Sigmoid colon (tissue), 7 donors: ENCODE measurements at places on chromosomes 1 and 21. TPM values are rescaled to one million over a fixed set of nuclear protein-coding genes. Genes with fewer than 3 reads are reported as not detected.

- no peak overlapping the region for H3K27ac ChIP-seq
- no peaks in the 10 kb centered on the region for H3K4me1 ChIP-seq
- no peak overlapping the region for H3K4me3 ChIP-seq
- H3K36me3 ChIP-seq, result no peaks in the 10 kb centered on the region
- no peak for DNase-seq
Measured at GRCh38 chr21:23507501-23507900, 2099.8 kb downstream of the MRPL39 start.

GJA5 gene
- total RNA-seq, result 10.8 TPM

GRCh38 chr1:200794506-200795065 is 55.9 kb downstream of the CAMSAP2 start:
- DNase-seq, result no peak
- no peaks in the 10 kb centered on the region for H3K36me3 ChIP-seq

GSTM1 gene
- 12.7 TPM for total RNA-seq

DNA sequence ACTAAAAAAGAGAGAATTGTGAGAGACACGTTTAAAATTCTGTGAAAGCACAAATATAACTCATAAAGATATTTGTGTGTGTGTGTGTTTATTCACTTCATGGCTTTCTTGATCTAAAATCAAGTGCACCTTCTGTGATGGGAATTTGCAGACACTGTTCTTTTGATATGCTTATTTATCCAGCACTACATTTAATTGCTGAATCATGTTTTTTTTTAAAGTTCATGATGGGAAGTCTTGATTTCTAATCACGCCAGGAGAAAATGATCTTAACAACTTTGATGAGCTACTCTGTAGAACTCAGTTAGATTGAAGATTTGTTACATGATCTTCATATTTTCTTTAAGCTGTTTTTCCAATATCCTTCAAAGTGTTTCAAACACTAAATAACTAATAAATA is 35.0 kb downstream of the KCNT2 start:
- H3K4me1 ChIP-seq, result no peaks in the 10 kb centered on the region
- H3K27ac ChIP-seq, result no peak overlapping the region
- no peaks in the 10 kb centered on the region for H3K36me3 ChIP-seq

FASLG gene
- total RNA-seq, result not detected

GRCh38 chr1:9270290-9270883 is 22.3 kb upstream of the SPSB1 start:
- no peak overlapping the region for H3K4me3 ChIP-seq
- peaks cover under 1% of the 10 kb centered on the region for H3K36me3 ChIP-seq
- no peaks in the 10 kb centered on the region for H3K27me3 ChIP-seq
- no peak for DNase-seq
- H3K27ac ChIP-seq, result no peak overlapping the region
- no peaks in the 10 kb centered on the region for H3K4me1 ChIP-seq

C8A gene
- not detected for total RNA-seq

DNA sequence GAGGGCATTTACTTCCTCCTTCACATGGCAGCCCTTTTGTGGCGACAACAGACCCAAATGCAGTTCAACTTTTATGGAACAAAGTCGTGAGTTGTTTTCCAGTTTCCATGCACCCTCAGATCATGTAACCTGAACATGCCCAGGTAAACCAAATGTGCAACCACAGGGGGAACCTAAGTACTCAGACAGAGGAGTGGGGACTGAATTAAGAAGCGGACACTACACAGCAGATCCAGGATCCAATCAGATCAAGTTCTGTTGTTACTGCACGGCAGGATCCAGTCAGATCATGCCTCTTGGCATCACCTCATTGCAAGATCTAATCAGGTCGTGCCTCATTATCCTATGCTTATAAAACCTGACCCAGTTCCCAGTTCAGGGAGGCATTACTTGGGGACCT is 115.7 kb downstream of the MATN1 start:
- no peak for DNase-seq
- H3K27me3 ChIP-seq, result no peaks in the 10 kb centered on the region
- no peak overlapping the region for H3K4me3 ChIP-seq
- no peaks in the 10 kb centered on the region for H3K4me1 ChIP-seq
- no peak overlapping the region for H3K27ac ChIP-seq
- H3K36me3 ChIP-seq, result no peaks in the 10 kb centered on the region

- H3K27ac ChIP-seq, result no peak overlapping the region
- H3K4me1 ChIP-seq, result no peaks in the 10 kb centered on the region
- no peaks in the 10 kb centered on the region for H3K27me3 ChIP-seq
- no peak overlapping the region for H3K4me3 ChIP-seq
Measured at GRCh38 chr1:82110366-82111254, 309.9 kb downstream of the ADGRL2 start.
